ENCODE measurements at places on chromosomes 2 and 18. TPM values are rescaled to one million over a fixed set of nuclear protein-coding genes. Genes with fewer than 3 reads are reported as not detected.

GRCh38 chr18:46756559-46757201 lies at the start of gene ST8SIA5:
Gene ST8SIA5, minus strand, starts transcription at chr18:46757053. Its CDS starts 545 bp downstream, at chr18:46756508.
- H3K4me1 ChIP-seq: peaks cover 34% of the 10 kb centered on the region
- peaks cover 65% of the 10 kb centered on the region for H3K27me3 ChIP-seq
- peak within 1 kb of the TSS; percentile 60 for H3K4me3 ChIP-seq
- H3K27ac ChIP-seq: no peak within 1 kb of the TSS

- no peak for DNase-seq
- H3K4me3 ChIP-seq: no peak overlapping the region
- no peak overlapping the region for H3K27ac ChIP-seq
- no peaks in the 10 kb centered on the region for H3K27me3 ChIP-seq
These were observed 99.3 kb downstream of the C1QL2 start for GRCh38 chr2:119059287-119059686.

GRCh38 chr2:57740891-57741290 lies 305.7 kb upstream of the VRK2 start:
- H3K27ac ChIP-seq: no peak overlapping the region
- no peak overlapping the region for H3K4me3 ChIP-seq
- no peaks in the 10 kb centered on the region for H3K27me3 ChIP-seq
- no peak for DNase-seq

- H3K4me1 ChIP-seq: no peaks in the 10 kb centered on the region
- H3K27ac ChIP-seq: no peak overlapping the region
- DNase-seq: no peak
- H3K4me3 ChIP-seq: no peak overlapping the region
- no peaks in the 10 kb centered on the region for H3K27me3 ChIP-seq
These were observed 39.6 kb upstream of the SCN1A start for GRCh38 chr2:166167449-166167848.

- no peaks in the 10 kb centered on the region for H3K4me1 ChIP-seq
- no peak overlapping the region for H3K4me3 ChIP-seq
- H3K27me3 ChIP-seq: no peaks in the 10 kb centered on the region
- DNase-seq: no peak
- H3K27ac ChIP-seq: no peak overlapping the region
These were observed 26.0 kb upstream of the MEIS1 start for GRCh38 chr2:66408905-66409304.

The WDR35 gene
- 2.9 TPM for total RNA-seq

The DCAF17 gene
- total RNA-seq: 17.5 TPM

DNA sequence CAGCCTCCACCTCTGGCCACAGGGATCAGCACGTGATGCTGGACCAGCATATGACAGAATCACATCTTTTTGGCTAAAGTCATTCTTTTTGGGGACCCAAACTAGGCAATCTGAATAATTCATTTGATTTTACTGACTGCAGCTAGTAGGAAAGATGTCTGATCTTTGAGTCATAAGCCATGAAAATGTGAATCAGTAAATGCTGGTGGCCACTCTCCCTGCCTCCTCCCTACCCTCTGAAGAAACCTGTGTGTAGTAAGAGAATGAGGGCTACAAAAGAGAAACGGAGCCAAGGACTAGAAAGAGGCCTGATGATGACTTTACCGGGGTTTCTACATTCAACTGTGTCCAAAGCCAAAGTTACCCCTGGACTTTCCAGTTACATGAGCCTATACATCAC lies 10.1 kb upstream of the LRPPRC start:
- H3K27me3 ChIP-seq: peaks cover 9% of the 10 kb centered on the region
- peak overlapping the region; percentile 20 for H3K4me3 ChIP-seq
- H3K4me1 ChIP-seq: peaks cover 17% of the 10 kb centered on the region
- H3K27ac ChIP-seq: peak overlapping the region; percentile 79
- DNase-seq: no peak

DNA sequence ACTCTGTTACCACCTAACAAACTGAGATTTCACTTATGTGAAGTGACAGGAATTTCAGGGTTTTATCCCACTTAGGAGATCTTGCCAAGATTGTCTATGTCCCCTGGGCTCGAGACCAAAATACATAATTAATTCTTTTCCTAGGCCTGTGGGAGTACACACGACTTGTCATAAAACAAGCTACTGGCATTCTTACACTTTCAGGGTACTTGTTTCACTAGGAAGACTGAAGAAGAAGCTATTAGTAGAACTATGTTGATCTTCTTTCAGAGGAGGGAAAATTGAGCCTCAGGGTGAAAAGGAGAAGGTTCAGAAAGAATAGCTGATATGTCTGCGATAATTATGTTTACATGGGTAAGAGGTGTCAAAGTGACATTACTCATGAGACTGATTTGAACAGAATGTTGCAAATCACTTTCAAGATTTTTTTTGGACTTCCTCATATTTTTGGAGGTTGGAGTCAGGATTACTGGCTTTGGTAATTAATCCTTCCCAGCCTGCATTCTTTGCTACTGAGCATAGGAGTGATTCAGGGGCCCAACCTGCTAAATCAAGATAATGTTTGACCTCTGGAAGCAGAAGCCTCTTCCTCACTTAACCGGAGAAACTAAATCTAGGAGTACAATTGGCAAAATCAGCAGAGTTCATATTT lies 240.0 kb upstream of the NT5C1B start:
- no peak overlapping the region for H3K4me3 ChIP-seq
- H3K36me3 ChIP-seq: no peaks in the 10 kb centered on the region
- no peak for DNase-seq

Data from activated CD8-positive, alpha-beta T cell treated with anti-CD3 and anti-CD28 coated beads, Interleukin-2, amount 10 ng/mL, durations not matched to agents 7 days and 5 days (primary cell).